ENCODE measurements at places on chromosomes 7 and 10.

DNA sequence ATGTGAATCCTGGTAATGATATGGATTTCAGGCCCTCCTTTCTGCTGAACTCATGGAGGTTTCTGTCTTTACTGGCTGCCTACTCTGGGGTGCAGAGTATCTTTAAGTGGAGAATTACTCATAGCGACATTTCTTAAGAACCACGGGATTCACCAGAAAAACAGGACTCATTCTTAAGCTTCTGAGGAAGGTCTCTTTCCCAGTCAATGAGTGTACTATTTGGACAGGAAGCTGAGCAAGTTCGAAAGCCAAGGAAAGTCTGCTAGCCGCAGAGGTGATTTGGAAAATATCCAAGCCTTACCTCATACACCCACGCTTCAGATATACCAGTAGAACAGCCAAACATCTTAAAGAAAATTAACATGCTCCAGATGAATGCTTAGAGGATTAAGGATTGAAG lies 377.6 kb upstream of the MYO3A start:
- no peak for DNase-seq

GRCh38 chr7:140242057-140243031 lies 65.6 kb upstream of the KDM7A start:
- DNase-seq: no peak

DNA sequence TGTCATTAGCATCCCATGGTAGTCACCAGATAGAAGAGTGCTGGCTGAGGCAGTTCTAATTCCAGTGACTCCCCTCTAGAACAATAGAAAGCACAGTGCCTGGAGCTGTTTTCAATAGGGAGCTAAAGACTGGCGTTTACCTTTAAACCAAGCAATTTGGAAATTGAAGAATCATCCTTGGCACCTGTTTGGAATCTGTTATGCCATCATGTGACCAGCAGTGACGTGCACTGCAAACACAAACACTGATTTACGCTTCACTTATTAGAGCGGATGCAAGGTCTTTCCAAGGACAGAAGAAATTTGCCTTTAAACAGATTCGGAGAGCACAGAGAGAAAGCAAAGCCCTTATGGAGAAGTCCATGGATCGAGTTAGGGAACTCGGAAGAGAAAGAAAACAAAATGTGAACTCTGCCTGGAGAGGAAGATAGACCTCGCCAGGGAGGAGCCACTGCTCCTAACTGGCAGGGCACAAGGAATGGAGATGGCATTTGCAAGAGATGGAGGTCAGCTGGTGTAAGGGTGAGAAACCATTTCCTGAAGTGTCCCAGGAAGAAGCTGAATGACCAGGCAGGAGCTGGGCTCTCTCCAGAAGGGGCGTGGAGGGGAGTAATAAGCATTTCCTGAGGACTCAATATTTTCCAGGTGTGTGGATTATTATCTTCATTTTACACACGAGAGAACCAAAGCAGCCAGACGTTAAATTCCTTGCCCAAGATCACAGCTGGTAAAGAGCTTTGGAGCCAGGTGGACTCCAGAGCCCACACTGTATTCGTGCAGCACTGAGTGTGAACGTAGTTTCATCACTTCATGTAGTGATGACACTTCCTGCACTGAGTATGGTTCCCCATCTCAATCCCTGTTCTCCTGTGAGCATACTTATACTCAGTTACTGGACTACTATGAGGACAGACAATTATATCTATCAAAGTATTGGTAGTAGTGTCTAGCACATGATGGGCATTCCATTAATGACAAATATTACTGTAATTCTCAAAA lies 97.7 kb downstream of the CUBN start:
- DNase-seq: no peak

DNA sequence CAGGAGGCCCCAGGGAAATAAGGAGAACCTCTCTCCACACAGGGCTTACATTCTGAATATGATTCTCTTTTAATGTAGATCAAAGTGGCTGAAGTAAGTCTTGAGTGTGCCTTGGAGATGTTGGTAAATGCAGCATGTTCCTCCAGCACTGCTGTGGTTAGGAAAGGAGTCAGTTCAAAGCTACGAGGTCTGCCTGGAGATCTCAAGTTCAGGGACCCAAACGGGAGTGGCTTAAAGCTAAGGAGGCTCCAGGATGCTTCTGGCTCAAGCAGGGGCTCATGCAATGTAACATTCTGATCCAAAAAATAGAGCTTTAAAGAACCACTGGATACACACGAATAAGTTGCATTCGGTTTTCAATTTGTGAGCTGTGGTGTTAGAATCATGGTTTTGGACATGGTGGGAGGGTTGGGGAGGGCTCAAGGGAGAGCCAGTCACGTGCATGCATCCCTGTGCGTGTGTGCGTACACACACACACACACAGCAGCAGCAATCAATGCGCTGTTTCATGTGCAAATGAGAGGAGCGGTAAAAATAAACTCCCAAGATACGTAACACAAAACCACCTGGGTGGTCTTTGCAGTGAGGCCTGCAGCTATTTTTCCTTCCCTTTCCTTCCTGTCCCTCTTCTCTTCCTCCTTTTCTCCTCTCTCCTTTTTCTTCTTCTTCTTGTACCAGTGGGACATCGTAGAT lies 70.5 kb downstream of the AOAH start:
- DNase-seq: no peak

- no peak for DNase-seq
These were observed 129.8 kb downstream of the KCND2 start for GRCh38 chr7:120402801-120403200.

GRCh38 chr7:133330085-133330484 lies 77.2 kb downstream of the EXOC4 start:
- DNase-seq: no peak

DNA sequence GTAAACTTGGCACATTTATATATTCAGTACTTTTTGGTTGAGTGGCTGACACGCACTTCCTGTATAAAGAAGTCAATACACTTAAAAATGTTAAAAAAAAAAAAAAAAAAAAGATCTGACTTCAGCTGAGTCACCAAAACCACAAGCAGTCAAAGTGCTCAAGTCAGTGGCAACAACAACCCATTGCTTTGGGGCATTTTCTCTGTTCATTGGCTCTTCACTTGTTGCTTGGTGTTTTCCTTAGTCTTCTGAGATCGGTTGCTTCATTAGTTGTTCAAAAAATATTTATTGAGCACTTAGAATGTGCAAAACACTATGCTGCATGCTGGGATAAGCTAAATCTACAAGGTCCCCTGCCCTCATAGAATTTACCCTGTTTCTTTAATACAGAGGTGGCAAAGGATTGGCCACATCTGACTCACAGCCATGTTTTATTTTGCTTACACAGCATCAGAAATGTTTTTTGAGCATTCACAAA lies 63.7 kb downstream of the ZNRF2 start:
- DNase-seq: peak; percentile 86

DNA sequence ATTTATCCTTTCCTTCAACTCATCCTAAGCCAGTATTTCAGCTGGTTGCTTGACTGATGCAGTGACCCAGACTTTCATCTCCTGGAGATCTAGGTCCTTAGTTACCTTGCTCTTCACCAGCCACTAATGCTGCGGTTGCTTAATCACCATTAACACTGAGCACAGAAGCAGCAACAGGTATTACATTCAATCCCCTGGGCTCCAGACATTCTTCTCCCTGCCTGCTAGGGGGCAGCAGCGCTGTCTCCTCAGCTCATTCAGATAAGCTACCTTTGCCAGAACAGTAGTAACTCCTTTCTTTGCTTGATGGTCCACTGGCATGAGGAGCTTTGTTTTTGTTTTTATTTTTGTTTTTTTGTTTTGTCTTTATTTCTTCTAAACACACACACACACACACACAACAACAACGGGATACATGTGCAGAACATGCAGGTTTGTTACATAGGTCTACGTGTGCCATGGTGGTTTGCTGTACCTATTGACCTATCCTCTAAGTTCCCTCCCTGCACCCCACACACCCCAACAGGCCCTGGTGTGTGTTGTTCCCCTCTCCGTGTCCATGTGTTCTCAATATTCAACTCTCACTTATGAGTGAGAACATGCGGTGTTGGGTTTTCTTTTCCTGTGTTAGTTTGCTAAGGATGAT lies 1043.2 kb upstream of the C7orf33 start:
- DNase-seq: no peak

DNA sequence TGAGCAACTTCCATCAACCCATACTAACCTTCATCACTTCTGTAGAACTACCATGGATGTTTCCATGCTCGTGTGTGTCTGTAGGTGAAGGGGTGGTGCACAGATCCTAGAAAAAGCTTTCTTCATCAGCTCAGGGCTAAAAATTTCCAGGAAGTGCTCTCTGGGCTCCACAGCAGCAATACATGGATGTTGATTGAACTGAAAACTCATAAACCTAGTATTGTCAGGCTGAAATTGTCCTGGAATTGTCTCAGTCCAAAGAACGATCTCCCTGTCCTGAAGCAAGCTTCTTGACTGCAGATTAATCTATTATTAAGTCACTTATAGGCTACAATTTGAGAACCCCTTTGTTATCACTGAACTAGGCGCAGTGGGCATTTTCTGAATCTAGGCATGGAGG lies 39.8 kb downstream of the ENO4 start:
- no peak for DNase-seq

GRCh38 chr10:34731213-34731612 lies 83.9 kb downstream of the PARD3 start:
- no peak for DNase-seq

- DNase-seq: no peak
These were observed 11.4 kb downstream of the ZNF503 start for GRCh38 chr10:75390178-75390577.

GRCh38 chr7:132140341-132140740 lies 435.9 kb downstream of the PLXNA4 start:
- DNase-seq: no peak

- no peak for DNase-seq
These were observed 17.3 kb downstream of the SLC25A13 start for GRCh38 chr7:96304573-96304972.

DNA sequence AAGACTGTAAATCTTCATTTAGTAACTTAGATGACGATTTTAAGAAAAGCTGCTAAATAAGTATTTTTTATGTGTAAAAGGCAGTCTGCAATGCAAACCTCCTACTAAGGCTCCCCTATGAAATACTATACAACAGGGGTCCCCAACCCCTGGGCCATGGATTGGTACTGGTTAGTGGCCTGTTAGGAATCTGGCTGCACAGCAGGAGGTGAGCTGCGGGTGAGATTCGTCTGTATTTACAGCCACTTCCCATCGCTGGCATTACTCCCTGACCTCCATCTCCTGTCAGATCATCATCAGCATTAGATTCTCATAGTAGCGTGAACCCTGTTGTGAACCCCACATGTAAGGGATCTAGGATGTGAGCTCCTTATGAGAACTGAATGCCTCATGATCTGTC lies 580.4 kb downstream of the MAGI2 start:
- DNase-seq: no peak

- DNase-seq: no peak
These were observed at the start of gene GPR37 for GRCh38 chr7:124765401-124766352. Gene GPR37, minus strand, starts transcription at chr7:124765792. Its CDS starts 816 bp downstream, at chr7:124764976.

DNA sequence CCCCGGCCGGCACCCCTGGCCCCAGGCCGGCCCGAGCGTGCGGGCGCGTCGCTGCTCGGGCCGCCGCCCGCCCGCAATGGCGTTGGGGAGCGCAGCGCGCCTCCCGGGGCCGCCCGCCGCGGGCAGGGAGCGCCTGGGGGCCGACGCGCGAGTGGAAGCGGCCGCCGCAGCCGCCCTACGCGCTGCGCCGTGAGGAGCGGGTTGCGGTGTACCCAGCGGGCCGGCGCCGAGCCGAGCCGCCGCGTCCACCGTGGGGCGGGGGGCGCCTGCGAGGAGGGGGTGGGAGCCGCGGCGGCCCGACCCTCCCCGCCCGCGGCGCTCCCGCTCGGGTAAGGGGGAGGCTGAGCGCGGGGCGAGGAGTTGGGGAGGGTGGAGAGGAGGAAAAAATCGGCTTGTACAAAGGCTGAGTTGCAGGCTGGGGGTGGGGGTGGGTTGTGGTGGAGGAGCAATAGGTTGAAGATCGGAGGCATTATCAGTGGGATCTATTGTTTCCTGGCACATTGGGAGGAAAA lies 473 bp downstream of the PPP1R9A start:
- no peak for DNase-seq

GRCh38 chr7:77838929-77839491 lies 40.4 kb downstream of the PHTF2 start:
- DNase-seq: no peak

DNA sequence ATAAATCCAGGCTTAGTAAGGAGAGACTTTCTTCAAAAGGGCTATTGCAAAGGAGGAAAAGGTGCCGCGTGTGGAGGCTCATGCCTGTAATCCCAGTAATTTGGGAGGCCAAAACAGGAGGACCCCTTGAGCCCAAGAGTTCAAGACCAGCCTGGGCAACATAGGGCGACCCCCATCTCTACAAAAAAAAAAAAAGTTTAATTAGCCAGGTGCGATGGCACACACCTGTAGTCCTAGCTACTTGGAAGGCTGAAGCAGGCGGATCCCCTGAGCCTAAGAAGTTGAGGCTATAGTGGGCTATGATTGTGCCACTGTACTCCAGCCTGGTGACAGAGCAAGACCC lies 32.2 kb downstream of the TMEM130 start:
- DNase-seq: no peak

DNA sequence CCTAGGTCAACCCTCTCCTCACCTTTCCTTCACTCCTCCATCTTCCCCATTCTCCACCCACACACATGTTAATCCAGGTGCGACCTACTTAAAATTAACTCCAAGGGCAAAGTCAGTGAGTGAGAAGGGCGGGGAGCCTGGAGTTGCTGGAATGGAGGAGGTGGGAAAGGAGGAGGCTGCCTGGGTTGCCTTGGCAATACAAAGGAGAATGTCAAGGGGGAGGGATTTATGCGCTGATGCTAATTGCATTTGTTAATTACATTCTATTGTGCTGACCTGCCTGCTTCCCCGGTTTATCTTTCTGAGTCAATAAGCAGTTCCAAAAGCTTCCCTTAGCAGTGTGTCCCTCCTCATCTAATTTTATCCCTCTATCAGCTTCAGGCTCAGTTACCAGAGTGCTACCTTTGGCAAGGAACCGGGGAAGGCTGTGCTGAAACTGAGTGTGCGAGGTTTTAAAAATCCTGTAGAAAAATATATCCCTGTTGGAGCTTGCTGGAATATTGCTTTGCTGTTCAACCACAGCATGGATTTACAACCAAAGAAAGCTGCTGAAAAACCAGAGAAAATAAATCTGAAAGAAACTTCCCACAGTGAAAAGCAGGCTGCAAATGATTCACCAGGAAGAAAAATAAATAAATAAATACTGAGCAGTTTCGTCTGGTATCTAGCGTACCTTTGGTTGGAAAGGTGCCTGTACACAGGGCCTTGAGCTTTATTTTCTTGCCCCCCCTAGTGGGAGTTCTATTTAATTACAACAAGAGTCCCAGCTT lies 113.2 kb upstream of the DGKB start:
- peak; percentile 26 for DNase-seq

GRCh38 chr7:154472343-154472742 lies 420.1 kb downstream of the DPP6 start:
- DNase-seq: no peak
